Left colon (tissue), 2 donors: ENCODE measurements at places on chromosomes 3 and 15.

DNA sequence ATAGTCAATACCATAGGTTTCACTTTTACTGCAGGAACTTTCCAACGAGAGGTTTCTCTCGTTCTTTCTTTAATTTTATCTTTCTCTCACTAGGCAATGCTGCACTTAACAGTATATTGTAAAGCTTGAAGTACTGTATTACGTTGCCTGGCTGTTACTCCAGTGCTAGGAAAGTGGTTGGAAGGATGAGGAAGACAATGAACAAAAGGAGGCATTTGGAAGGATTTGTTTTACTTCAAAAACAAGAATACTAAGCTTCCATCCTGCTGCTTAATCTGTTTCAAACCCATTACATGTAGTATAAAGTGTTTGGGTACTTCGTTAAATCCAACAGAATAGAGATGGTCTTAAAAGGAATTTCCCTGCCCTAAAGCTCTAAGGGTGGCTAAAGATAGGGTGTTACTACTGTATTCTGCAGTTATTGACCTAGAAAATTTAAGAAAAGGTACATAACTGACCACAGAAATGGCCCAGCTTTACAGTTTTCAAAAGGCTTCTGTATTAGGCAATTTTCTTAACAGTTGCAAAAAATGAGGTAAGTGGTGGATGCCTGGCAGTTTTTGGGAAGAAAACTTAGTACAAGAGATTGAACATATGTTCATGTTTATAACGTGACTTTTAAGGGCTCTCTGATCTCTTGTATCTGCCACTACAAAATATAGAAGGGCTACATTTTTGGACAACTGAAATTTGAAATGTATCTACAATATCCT, 785 bp upstream of the IFT57 start:
- DNase-seq, result no peak

DNA sequence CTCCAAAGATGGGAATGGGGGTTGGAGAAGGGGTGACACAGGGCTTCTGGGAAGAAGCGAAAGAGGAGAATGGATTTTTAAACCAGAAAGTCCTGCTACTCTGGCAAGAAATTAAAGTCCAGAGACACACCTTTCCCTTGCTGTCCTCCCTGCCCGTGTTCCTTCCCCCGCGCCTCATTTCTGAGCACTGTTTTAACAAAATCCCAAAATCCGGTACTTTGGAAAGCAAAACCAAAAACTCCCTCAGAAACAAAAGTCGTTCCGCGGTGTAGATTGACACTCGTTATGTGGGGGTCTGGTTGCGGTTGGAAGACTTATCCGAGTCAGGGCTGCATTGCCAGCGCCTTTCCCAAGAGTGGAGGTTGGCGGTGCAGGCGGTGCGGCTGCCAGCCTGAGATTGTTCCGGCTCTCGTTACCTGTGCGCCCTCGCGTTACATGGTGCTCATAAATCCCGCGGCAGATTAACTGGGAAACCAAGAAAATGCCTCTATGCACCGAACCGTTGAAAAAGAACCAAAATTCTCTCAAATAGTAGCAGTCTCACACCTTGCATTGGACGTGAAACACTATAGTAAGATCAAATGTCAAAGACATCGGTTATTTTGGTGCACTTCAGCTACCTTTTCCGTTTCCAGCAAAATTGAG, 217.7 kb downstream of the MEIS2 start:
- no peak for DNase-seq

- DNase-seq, result no peak
Observed at GRCh38 chr3:187799942-187800641, 54.8 kb upstream of the BCL6 start.

- no peak for DNase-seq
Observed at GRCh38 chr3:39143051-39143885, 10.1 kb downstream of the CSRNP1 start.

- DNase-seq, result no peak
Observed at GRCh38 chr15:101210466-101210865, 41.4 kb downstream of the CHSY1 start.

DNA sequence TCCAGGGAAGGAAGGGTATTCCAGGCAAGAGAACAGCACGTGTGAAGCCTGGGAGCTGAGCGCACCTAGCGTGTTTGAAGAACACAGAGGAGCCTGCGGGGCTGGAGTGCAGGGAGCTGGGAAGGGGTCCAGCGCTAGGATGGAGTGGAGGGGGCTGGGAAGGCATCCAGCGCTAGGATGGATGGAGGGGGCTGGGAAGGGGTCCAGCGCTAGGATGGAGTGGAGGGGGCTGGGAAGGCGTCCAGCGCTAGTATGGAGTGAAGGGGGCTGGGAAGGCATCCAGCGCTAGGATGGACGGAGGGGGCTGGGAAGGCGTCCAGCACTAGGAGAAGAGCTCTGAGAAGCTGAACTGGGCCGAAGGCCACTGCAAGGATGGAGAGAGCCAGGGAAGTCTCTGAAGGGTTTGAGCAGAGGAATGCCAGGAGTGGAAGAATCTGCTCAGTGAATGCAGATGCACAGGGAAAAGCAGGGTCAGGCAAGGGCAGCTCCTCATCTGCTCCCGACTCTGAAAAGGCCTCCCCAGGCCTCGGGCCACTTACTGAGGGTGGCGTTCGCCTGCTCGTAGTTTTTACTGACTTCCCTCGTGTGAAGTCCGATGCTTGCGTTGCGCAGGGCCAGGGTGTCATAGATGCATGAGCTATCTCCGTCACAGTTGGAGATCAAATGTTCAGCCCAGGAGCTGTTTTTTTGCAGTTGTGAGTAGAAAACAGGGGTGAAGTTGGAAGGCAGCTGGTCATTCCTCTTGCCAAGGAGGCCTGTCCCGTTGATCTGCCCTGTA, 39.8 kb downstream of the MUC20 start:
- no peak for DNase-seq

GRCh38 chr3:147370349-147370748, 36.0 kb downstream of the ZIC4 start:
- DNase-seq, result no peak

DNA sequence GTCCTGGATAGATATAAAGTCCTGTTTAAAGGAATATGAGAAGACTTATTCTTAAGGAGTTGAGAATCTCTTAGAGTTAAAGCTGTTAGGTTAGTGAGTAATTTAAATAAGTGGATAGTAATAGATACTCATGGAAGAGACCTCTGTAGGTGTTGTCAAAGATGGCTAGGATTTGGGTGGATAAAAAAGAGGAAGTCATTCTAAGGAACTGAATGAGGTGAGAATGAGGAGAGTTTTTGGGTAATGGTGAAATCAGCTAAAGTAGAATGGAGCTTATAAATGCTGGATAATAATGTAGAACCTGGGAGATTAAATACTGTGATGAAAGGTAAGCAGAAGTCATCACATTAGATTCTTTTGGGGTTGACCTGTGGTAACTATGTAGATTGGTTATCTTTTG, 8.1 kb downstream of the ARIH1 start:
- no peak for DNase-seq

DNA sequence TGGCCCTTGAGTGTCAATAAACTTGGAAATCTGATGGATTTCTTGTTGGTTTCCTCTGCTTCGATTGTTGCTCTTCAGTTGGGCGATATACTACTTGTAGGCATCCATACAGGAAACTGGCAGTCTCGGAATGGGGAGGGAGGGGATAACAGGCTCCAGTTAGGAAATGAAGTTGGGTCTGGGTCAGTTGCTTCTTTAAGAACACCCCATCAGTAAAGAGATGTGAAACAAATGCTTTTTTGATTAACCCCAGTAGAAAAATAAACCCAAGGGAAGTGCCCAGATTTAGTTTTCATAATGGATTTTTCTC, 681 bp downstream of the CHMP2B start:
- no peak for DNase-seq

DNA sequence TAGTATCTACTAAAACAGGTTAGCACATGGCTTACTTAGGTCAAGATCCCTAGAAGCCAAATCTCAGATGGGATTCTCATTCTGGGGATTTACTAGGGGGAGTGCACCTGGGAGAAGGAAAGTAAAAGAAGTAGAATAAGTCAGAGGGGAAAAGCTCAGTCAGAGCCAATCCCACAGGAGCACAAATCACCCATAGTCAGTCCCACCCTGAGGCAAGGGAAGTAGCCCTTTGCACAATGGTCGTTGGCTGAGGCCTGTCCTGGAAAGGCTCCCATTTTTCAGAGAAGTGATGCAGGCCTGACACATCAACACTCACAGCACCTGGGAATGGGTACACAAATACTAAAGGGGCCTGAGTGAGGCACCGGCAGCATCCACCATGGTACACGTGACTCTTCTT, 39.8 kb downstream of the SST start:
- DNase-seq, result no peak

GRCh38 chr15:40337597-40337996, 3.1 kb downstream of the CCDC9B start:
- DNase-seq, result peak; percentile 34

DNA sequence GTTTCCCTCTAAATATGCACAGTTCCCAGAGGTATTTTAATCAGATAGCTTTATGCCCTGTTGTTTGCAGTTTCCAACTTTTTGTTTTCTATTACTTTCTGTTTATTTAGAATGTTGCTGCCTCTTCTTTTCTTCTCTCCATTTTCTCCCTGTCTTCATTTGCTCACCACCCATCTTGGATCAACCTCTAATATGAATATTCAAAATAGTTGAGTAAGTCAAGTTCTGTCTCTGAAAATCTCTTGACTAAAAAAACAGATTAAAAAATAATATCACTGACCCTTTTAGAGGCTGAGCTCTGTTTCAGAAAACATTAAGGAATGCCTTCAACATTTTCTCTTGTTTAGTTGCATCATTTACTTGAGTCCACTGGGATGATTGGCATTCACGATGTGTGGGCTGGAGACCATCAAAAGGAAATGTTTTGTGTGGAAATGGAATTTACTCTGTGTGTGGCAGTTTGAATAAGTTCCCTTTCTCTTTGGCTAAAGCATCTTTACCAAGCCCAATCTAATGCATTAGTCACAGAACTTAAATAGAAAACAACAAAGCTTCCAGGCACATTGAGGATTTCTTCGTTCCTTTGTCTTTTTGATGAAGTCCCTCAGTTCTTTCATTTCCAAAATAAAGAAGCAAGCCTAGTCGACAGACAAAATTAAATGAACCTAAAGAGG, 633.9 kb upstream of the TGFBR2 start:
- no peak for DNase-seq

- DNase-seq, result no peak
Observed at GRCh38 chr3:152261329-152261728, 7.4 kb upstream of the MBNL1 start.

DNA sequence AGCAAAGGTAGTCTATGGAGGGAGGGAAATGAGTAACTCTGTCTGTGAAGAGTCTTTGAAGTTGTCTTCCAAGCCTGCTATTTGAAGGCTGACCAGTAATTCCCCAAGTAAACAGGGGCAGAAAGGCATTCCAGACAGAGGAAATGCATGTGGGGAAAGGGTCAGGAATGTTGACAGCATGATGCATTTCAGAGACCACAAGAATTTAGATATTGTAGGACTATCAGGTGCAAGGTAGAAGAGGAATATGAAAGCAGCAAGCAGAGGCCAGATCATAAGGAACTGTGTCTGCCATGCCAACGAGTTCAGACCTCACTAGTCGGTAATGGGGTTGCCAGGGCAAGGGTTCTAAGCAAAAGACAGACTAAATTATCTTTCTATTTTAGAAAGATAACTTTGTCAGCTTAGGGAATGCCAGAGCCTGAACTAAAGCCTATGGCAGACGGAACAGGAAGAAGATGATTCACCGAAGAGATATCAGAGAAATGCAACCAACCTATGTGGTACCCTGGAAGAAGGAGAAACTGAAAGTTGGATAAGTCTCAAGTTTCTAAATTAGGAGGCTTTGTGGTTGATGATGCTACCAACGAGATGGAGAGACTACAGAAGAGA, 327.0 kb upstream of the RORA start:
- no peak for DNase-seq

DNA sequence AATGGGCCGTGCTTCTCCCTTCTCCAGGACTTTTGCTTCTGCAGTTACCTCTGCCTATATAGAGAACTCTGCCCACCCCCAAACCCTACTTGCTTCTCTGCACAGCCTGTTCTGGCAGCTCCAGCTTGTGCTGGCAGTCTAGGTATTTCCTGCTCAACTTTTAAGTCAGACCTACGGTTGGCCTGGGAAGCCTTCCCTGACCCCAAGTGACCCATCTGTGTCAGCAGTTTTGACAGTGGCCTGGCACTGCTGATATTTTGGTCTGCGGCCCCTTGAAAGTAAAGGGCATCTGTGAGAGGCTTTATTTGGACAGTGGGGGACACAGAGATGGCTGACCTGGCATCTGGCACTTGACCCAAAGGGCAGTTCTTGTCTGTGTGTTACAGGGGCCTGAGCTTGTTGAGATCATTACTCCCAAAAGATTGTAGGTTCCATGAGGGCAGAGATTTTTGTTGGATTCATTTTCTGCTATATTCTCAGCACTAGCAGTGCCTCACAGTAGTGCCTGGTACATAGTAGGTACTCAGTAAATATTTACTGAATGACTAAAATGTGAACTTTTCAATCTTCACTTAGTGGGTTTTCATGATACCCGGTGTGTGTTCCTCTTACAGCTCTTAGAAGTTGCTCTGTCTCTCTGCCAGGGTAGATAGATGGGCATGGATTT, 55.2 kb upstream of the TRAK1 start:
- DNase-seq, result no peak

- DNase-seq, result no peak
Observed at GRCh38 chr15:76191539-76192244, 119.6 kb downstream of the ETFA start.

- no peak for DNase-seq
Observed at GRCh38 chr15:58361273-58361759, 70.5 kb upstream of the LIPC start.

- DNase-seq, result no peak
Observed at GRCh38 chr15:57462381-57462780, 86.1 kb downstream of the CGNL1 start.

- no peak for DNase-seq
Observed at GRCh38 chr15:50144341-50145120, 25.5 kb upstream of the ATP8B4 start.

DNA sequence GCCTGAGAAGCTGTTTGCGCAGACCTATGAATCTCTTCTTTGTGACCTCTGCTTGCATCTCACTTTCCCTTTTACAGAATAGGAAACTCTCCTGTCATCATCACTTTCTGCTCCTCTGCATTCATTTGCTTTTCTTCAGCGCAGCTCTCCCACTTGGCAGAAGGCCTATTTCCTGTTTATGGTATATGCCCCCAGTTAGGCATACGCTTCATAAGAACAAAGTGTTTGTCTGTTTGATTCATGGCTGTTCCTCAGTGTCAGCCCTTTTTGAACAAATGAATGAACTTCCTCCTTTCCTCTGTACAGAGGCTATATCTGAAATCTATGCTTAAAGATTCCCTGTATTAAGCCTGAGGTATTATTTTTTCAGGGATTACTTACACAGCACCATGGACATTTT, 1216.9 kb upstream of the GBE1 start:
- no peak for DNase-seq

- no peak for DNase-seq
Observed at GRCh38 chr3:126349611-126350501, 7.4 kb downstream of the KLF15 start.

GRCh38 chr15:75720787-75721479, 8.3 kb upstream of the CSPG4 start:
- DNase-seq, result peak; percentile 92

DNA sequence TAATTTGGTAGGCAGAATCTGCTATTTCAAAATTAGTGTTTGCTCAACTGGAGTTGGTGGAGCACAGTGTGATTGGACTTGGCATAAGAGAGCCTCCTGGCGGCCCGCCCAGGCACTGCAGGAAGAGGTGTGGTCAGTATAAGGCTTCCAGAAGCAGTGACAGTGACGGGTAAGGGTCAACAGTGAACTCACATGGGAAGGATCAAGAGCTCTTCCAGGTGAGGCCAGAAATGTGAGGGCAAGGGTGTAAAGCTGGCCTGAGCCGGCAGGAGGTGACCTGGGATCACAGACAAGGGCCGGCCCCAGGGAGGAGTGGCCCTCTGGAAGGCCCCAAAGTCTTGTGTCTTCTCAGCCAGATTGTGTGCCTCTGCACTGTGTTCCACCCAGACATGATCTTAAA, 93.2 kb upstream of the RNF7 start:
- DNase-seq, result peak; percentile 67

GRCh38 chr3:114194750-114195149, 15.9 kb upstream of the DRD3 start:
- DNase-seq, result no peak
